ENCODE measurements at places on chromosomes 3 and 15.

DNA sequence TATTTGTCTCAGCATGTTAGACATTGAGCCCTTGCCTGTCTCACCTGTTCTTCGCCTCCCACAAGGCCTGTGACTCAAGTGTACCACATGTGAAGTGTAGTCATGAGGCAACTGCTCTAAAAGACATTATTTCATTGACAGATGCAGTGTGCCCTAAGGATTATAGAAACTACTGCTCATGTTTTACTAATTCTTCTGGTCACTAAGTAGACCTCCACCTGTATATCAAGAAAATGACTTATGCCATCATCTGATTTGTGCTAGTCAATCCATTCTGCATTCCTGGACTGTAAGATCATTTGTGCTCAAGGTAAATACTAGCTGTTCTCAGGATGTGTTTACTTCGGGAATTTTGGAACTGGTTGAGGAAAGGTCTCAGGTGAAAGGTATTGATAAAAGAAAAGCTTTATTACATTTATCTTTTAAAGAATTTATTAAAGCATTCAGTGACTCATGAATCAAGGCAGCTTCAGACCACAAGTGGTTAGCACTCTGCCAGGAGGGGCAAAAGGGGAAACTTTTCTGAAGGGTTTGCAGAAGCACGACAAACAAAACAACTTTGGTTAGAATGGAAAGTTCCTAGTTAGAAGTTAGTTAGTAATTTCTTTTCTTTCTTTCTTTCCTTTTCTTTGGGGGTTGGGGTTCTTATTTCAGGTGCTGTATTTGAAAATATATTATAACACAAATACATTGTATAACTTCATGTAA, 465.3 kb upstream of the CBLB start:
- DNase-seq: peak; percentile 75

DNA sequence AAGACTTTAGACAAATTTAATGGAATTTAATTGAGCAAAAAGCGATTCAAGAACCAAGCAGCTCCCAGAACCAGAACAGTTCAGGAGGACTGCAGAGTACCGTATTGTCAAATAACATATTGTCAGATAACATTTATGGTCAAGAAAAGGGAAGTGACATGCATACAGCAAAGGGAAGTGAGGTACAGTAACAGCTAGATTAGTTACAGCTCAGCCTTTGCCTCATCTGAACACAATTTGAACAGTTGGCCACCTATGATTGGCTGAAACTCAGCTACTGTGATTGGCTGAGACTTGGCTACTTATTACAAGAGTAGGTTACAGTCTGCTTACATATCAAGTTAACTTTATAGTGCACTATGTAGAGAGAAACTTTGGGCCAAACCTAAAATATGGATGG, 21.9 kb downstream of the ZFAND6 start:
- no peak for DNase-seq

GRCh38 chr3:111324645-111325044, 217.4 kb upstream of the CD96 start:
- DNase-seq: no peak

DNA sequence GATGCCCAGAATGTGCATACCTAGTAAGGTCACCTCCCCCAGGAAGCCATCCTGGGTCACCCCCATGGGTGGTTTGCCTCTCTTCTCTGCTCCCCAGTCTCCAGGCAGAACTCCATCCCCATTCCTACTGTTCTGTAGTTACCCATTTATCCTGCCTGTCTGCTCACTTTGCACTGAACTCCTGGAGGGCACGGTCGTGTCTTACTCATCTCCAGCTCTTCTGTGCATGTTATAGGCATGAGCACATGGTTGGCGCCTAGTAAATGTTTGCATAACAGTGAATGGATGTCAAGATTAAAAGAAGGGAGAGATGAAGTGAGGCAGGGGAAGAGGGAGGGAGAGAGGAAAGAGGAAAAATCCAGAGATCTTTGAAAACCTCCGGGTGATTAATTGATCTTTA, 208.4 kb upstream of the TRIM42 start:
- DNase-seq: no peak

DNA sequence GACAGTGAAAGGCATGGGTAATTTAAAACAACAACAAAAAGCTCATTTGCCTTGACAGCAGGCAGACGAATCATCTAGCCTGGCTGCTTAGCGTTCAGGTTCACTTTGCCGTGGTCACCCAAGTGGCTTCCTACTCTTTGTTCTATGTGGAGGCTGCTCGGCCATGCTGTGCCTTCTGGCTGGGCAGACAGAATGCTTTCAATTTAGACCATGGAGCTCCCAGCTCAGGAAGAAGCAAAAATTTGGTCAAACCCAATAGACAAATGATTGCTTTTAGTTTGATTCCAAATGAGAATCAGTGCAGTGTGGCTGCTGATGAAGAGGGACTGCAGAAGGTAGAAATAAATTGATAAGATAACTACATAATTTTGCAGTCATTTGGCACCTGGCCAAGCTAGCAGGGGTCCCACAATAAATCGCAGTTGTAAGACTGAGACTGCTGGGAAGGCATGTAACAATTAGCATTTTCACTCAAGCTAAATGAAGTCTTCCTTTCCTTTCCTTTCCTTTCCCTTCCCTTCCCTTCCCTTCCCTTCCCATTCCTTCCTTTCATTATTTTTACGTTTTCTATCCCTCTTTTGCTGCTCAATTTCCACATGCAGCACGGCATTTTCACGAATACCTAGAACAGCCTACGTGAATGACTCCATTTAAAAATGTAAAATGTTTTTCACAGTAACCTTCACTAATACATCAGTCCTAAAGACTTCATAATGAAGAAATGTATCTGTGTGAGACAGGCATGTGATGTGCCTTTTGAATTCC, 360.4 kb upstream of the TGFBR2 start:
- DNase-seq: no peak

DNA sequence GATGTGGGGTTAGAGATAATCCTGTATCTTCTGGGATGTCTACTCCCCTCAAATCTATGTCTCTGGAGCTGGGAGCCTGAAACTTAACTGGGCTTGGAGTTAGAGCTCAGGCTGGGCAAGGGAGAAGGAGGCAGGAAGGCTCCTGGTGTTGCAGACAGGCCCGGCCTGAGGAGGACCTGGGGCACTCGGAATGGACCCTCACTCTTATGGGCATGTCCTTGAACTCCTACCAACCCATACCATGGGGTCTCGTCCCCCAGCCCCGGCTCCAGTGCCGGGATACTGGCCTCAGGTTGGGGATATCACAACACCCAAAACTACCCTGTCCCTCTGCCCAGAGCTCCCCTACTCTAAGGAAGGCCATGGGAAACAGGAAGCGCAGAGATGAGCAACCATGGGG, 45.2 kb downstream of the SCN5A start:
- DNase-seq: no peak

GRCh38 chr3:119388577-119388976, 74.8 kb downstream of the TMEM39A start:
- DNase-seq: no peak

DNA sequence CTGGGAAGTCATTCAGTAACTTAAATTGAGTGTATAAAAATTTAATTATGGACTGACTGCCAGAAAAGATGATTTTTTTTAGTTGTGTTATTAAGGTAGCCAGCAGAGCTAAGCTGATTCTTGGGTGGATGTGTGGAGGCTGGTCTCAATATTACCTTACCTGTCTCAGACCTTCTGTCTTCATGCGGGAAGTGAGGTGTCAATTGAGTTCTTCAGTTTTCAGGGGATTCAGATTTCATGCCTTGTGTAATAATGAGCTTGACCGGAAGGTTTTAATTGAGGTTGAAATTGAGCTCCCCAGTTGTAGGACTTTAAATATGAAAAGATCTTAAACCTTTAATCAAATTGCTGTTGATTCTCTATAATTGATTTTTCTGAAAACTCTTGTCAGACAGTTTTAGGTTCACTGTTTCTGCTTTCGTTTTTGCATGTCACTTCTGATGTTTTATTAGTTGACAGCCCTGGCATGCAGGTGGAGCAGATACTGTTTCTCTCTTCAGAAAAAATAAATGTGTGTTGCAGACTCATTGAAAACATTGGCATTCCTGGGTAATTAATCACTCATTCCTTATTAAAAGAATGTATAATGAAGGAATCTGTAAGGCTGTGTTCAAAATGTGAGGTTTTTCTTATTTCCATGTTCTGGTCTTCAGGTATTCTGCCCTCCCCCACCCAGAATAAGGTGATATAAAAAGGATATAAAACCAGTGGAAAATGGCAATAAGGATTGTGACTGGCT, 54.5 kb downstream of the PSMD6 start:
- DNase-seq: peak; percentile 19

- DNase-seq: peak; percentile 53
Observed at GRCh38 chr15:29690765-29691475, 131.3 kb downstream of the TJP1 start.
